ENCODE measurements at places on chromosomes 6 and 20.

GRCh38 chr6:13769655-13770053 lies 44.7 kb downstream of the MCUR1 start:
- no peak for DNase-seq

DNA sequence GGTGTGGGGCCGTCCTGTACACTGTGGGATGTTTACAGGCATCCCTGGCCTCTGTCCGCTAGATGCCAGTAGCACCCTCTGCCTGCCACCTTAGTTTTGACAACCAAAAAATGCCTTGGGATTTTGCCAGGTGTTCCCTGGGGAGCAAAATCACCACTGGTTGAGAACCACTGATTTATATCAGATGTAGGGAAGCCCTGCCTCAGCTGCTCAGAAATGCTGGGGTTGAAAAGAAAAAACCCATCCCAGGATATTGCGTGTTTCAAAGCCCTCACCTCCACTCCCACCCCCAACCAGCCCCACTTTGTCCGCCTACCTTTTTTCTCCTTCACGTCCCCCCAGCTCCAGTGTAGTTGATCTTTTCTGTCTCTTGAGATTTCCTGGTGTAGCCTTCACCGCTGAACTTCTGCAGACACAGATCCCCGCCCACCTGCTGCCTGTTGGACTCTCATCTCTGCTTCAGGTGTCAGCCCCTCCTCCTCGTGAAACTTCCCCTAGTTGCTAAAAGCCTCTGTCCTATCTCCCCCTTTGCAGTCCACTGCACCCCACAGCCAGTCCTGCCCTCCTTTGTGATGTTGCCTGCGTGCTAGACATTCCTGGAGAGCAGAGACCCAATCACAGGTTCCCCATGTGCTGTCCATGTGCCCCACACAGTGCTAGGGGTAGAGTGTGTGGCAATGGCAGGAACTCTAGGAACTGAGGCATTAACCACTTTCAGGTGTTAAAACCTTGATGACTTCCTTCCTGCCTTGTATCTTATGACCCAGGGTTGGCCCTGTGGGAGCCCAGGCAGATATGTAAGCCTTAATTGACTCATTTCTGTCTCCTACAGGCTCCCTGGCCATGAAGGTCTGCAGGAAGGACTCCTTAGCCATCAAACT lies 98.9 kb downstream of the TBC1D7 start:
- DNase-seq, result no peak

DNA sequence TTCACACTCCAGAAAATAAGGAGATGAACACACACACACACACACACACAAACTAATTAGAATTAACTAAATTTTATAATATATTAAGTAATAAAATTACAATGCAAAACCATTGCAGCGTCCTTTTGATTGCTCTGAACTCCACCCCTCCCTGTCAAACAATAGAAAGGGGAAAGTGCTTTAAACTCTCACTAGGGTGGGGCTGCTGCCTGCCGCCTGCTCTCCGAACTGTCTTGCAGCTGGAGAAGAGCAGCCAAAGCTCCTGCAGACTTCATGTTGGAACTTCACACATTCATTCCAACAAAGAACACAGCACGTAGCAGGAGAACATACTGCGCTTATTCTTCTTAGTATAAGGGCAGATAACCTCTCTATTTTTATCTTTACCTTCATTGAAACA lies 83.2 kb downstream of the GCLC start:
- DNase-seq, result no peak

DNA sequence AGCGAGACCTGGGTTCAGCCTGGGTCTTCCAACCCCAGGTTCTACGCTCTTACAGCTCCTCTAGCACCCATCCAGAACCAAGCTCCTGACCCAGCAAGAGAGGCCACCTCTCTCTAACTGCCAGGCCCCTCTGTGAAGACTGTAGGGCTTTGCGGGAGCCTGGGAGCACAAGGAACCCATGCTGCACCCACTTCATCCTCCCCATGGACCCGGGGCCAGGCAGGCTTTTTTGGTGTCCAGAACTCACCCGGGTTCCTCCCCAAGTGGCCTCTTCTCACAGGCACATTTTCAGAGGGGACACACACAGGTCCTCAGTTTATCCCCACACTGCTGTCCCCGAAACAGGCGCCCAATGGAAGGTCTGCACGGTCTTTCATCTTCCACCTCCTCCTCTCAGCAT lies 145.9 kb downstream of the SYNDIG1 start:
- DNase-seq, result no peak

GRCh38 chr6:168318090-168318489 lies 1.5 kb downstream of the DACT2 start:
- no peak for DNase-seq

All from NCI-H187 (cell line).